Epithelial cell of esophagus (primary cell): ENCODE measurements at places on chromosomes 11 and 22.
A peak's percentile ranks its signal among the peaks of the same experiment; 100 is the strongest.

DNA sequence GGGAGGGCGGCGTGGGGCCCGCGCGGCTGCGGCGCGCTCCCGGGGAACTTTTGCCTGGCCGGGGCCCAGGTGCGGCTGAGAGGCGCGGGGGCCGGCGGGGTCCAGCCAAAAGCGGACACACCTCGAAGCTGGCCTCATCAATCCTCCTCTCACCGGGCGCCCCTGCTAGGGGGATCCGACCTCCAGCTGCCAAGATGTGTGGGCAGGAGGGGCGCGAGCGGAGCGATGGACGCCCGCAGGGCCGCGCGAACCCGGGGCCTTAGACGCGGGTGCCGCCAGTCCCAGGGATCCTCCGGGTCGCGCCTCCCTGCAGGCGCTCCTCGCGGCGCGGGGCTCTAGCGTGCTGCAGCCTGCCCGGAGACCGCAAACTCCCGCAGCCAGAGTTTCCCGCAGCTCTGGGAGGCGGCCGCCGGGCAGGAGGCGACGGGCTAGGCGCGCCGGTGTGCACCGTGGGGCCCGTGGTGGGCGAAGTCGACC, 785 bp downstream of the IGSF9B start:
- DNase-seq = no peak

DNA sequence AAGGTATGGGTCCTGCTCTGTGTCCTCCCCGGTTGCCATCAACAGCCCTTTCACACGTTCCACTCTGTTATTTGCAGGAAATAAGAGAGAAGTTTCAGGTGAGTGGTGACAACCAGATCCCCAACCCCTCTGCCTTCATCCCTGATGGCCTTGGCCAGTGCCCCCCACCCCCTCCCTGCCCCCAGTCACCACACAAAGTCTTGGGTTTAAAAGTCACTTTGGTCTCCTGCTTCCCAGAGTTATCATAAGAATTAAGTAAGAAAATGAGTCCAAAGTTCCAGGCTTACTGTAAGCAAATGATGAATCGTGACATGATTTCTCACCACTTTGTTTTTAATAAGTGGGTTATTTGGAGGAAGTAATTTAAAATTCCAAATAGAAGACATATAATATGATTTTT, 9.2 kb upstream of the OAF start:
- DNase-seq = no peak

DNA sequence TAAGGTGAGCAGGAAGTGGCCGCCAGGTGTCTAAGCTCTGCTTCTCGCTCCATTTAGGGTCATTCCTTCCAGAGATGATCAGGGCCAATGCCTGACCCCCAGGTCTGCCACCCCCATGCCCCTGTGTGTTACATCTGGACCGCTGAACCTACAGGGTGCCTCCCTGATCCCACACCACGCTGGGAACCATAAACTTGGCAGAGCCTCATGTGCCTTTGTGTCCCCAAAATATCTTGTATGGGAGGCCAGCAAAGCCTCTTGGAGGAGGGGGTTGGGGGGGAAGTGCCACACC, 3.7 kb downstream of the TST start:
- no peak for DNase-seq

DNA sequence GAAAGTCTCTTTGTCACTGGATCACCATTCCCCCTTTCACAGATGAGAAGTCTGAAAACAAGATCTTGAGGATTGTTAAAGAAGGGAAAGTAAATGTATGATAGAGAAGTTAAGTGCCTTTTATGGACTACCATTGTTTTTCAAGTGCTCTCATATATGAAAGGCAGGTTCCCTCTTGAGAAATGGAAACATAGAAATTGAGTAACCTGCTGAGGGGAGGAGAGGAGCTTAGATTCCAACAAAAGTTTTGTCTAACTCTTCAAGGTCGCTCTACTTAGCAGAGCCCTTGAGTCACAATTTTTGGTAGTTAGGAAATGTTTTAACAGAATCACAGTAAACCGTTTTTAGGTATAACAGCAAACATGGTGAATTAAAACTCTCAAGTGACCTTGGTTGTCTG, 80.1 kb downstream of the SVIP start:
- no peak for DNase-seq

GRCh38 chr11:64226507-64227051, 505 bp downstream of the NUDT22 start:
- no peak for DNase-seq

DNA sequence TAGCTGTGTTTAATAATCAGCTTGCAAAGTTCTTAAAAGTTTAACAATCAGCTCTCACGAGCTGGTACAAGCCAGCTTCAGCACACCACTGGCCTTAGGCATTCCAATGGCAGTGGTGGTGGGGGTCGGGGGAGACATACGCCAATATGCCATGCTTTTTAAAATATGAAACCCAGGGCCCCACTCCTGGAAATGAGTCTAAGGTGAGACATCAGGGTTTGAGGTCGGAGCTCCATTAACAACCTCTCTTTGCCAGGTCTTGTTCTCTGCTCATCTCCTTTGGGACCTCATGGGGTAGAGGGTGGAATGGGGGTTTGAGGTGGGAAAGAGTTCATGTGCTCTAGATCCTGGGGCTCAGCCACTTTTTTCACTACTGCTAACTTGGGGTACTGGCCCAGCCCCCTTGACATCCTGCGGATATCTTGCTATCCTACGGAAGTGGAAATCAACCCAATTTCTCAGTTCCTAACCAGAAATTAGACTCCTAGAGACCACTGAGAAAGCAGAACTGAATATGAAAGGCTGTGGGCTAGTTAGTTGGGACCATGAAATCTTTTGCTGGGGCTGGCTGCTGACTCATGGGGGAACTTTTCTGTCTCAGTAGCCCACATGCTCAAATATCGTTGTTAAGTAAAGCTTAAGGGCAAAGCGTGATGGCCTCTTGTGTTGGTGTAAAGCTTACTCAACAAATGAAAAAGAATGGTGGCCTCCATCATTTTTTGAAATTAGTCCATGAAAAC, 90.1 kb downstream of the PDHX start:
- DNase-seq = no peak

GRCh38 chr11:68361702-68362101, 49.3 kb downstream of the LRP5 start:
- no peak for DNase-seq

DNA sequence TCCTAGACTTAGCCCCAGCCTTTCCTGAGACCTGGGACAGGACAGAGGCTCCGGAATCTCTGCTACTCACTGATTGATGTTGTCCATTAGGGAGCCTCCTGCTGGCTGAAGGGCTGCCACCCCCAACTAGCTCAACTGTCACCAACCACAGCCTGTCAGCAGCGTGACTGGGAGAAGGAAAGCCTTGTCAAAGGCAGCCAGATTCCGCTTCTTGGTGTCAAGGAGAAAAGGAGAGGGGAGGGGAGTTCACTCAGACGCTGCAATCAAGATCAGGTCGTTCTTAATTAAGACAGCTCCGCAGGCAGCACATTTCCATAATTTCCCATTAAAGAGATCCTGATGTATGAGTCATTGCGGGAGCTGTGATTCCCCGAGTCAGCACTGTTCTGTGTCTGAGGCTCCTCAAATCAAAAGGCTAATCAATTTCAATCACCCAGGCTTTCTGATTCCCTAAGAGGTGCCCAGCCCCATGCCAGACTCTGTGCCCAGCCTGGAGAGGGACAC, 152.8 kb upstream of the ZBED5 start:
- peak; percentile 46 for DNase-seq

- no peak for DNase-seq
These were observed 13.6 kb upstream of the APOL5 start for GRCh38 chr22:35703861-35704584.

GRCh38 chr11:104625246-104625645, 273.0 kb downstream of the CASP12 start:
- DNase-seq = peak; percentile 6

DNA sequence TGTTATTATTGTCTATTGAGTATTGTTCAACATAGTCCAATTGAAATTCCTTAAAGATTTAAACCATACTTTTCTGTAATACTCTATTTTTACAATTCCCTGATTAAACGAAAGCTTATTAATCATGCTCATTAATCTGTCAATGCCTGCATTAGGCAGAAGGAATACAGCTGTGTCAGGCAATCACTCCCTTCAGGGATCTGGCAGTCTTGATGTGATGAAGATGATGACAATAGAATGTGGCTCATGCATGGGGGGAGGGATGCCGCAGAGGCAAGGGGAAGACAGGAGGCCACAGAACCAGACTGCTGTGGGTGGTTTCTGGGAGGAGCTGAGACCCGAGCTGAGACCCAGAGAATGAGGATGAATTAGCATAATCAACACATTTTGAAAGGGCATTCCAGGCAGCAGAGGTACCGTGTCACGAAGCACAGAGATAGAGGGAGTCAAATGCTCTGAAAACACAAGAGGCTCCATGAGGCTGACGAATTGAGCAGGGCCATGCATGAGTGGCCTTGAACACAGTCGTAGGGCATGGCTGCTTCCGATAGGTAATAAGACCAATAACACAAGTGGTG, 1075.5 kb downstream of the OPCML start:
- DNase-seq = no peak

- no peak for DNase-seq
These were observed 72.2 kb downstream of the RBMXL2 start for GRCh38 chr11:7160814-7161489.

DNA sequence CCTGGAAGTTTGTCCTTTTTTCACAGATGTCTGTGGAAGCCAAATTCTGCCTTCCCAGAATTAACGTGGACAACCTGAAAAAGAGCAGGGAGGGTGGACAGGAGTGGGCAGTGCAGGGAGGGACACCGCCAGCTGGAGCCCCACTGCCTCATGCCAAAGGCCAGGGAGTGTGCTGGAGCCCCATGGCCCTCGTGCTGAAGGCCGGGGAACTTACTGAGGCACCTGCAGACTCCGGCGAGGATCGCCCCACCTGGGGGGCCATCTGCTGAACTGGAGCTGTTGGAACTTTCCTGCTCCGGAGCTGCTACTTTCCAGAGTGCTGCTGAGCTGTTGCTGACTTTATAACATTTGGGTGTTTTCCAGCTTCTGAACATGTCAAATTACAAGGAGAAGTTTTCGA, 35.2 kb downstream of the MOV10L1 start:
- no peak for DNase-seq

DNA sequence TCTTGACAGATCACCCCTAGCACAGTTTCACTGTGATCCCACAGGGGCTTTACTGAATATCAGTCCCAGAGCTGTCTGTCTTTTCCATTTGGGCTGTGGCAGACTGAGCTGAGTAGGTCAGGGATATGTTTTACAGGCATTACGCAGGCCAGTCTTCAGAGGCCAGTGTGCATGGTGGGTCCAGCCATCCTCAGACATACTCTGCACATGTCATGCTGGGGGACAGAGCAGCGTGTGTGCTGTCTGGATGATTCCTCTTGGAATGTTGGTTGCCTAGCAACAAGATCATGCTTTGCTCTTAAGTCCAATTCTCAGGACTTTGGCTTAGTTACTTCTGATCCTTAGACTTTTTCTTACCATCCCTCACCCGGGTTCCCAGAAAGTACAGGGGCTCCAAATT, 736.5 kb downstream of the DLG2 start:
- no peak for DNase-seq

DNA sequence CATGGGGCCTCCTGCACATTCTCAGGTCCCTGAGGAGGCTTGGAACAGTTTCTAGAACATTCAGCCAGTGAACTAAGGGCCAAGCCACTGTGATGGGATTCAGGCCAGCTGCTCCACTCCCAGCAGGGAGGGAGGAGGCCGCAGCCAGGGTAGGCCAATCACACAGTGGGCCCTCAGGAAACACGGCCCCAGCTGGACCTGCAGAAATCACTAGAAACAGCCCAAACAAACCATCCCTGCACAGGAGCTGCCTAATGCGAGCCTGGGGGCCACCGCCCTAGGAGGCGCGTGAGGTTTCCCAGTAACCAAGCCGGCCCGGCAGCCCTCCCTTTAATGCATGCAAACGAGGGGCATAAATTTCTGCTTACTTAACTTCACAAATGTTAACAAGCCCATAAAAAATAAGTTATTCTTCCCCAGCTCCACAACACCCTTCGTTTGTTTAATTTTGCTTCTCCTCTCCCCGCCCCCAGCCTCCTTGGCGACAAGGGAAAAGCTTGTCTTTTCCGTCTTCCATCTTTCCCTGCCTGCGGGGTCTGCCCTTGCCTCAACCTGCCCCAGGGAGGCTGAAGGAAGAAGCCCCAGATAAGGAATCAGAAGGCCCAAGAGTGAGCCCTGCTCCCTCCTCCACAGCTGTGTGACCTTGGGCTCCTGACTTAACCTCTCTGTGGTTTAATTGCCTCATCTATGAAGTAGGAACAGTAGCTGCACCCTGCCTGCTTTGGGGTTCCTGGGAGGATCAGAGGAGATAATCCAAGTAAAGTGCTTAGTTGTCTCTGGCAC, 25.7 kb downstream of the ELFN2 start:
- no peak for DNase-seq

DNA sequence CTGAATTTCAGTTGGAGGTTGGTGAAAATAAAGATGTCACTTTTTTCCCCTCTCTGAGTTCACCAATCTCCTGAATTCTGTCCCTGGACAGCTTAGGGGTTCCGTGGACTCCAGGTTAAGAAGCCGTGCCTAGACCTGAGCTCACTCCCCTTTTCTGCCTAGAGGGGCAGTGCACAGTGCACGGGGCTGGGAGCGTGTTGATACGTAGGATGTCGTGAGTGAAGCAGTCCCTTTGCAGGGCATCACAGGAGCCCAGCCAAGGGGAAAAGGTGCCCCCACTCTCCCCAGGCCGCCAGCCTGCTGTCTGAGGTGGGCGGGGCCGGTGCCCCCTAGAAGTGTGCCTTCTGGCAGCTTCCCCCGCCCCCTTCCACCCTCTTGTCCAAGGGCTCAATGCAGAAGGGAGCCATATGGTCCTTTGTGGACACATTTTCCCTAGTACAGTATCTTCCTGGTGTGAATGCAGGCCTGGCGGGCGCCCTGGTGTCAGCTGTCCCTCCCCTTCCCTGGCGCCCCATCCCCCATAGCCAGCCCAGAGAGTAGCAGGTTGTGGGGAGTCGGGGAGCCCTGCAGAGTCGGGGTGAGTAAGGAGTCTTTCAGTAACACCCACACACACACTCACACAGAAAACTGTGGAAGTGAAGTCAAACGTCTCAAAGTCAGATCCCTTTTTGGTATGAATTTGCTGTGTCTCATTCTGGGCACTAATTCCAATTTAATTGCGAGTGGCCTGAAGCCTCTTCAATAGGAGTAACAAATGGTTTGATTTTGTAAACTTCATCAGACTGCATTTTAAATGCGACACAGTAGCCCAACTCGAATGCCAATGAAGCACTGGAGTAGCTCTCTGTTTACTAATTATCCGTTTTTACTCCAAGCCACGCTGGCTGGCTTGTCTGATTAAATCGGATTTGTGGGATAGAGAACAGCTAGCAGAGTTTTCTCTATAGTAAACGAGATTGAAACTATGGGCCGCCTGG, 67.5 kb upstream of the NNMT start:
- no peak for DNase-seq
